ENCODE measurements at places on chromosomes 11 and 22.

DNA sequence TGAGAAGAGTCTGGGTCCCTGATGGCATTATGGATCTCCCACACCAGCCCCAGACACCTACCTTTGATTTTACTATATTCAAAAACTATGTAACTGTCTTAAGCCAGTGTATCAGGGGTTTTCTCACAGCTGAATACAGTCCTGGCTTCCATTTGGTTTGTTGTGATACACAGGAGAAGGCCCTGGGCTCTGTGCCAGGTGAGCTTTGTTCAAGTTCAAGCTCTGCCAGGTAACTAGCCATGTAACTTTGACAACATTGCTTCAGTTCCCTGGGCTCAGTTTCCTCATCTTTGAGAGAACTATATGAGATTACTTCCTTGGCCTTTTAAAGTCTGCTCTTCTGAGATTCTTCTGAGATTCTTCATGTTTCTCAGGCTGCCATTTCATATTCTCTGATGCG, 327.5 kb upstream of the TENM4 start:
- DNase-seq = peak; percentile 76

DNA sequence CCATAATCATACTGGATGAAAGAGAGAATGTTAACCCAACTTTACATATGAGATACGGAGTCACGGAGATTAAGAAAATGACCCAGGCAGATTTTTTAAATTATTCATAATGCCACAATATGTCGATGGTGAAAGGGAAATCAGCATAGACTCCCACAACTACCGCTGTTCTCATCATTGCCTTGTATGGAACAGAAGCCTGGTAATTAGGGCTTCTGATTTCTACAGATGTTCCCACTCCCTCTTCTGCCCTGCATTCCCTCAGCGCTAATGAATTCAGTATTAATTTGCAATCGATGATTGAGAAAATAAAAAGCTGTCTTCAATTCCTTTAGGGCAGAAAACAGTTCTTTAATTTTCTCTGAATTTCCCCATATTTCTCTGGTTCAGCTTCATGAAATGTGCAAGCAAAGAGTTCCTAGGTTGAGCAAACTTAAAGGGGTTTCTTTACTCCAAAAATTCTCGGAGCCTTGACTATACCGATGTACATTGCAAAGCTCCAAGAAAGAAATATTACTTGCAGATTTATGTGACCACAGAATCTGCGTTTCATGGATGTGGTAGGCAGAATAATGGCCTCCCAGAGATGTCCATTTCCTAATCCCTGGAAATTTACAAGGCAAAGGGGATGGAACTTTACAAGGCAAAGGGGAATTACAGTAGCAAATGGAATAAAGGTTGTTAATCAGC, 134.9 kb upstream of the ZC3H12C start:
- no peak for DNase-seq

DNA sequence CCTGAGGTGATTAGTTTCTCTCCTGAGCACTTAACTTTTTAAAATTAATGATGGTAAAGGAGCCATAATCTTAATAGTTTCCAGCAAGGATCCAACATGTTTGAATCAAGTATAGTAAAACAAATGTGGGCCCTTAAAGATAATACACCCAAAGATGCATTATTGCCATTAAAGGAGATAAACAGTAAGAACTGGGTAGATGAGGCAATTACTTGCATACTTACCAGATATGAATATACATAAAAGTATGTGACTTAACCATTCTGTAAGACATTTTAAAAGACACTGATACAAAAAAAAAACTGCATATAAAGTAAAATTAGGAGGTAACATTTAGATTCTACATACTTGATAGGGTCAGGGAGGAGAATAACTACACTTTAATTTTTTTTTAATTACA, 48.2 kb downstream of the CADM1 start:
- no peak for DNase-seq

DNA sequence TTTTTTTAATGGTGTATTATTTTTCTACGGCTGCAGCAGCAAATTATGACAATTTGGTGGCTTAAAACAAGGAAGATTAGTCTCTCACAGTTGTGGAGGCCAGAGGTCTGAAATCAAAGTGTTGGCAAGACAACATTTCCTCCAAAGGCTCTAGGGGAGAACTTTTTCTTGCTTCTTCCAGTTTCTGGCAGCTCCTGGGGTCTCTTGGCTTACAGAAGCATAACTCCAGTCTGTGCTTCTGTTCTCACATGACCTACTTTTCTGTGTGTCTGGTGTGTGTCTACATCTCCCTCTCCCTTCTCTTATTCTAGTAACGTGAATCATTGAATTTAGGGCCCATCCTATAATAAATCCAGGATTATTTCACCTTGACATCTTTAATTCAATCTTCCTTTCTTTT, 551.9 kb upstream of the LUZP2 start:
- no peak for DNase-seq

GRCh38 chr11:114158421-114158820, 98.9 kb downstream of the ZBTB16 start:
- DNase-seq = no peak

- DNase-seq = no peak
These were observed 195.4 kb downstream of the DCDC1 start for GRCh38 chr11:31173926-31174680.

- peak; percentile 57 for DNase-seq
These were observed 564 bp downstream of the THAP12 start for GRCh38 chr11:76380159-76380976.

DNA sequence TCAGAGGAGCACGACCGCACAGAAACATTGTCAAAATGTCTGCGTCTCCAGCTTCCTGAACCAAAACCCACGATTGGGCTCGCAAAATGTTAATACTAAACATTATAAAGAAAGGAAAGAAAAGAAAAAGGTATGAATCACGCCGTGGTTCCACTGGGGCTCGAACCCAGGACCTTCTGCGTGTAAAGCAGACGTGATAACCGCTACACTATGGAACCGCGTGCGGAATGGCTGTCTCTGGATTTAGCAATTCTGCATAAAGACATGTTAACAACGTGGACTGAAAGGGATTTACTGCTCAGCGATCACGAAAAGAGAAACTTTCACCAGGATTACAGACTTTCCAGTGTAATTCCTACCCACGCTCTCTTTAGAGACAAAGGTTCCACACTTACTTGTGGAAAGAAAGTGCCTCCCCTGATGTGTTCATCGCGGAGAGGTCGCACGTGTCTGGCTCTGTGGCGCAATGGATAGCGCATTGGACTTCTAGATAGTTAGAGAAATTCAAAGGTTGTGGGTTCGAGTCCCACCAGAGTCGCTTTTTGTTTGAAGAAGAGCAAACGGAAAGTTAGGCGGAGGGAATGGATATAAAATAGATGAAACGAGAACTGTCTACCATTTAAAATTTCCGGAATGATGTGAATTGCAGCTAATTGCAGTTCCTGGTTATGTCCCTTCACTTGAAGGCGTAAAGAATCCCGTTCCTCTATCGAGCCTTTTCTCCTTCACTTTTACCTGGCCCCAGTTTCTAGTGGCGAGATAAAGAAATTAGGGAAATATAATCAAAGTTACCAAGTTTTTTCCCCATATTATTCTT, 39.7 kb downstream of the OR4D9 start:
- peak; percentile 79 for DNase-seq

GRCh38 chr11:120633616-120634393, 122.3 kb downstream of the GRIK4 start:
- DNase-seq = no peak
